ENCODE measurements at places on chromosomes 11 and 22.

GRCh38 chr11:74951226-74951625, 2.2 kb downstream of the SPCS2 start:
- no peak for DNase-seq

- no peak for DNase-seq
These were observed 114.0 kb downstream of the ABTB2 start for GRCh38 chr11:34243600-34244464.

DNA sequence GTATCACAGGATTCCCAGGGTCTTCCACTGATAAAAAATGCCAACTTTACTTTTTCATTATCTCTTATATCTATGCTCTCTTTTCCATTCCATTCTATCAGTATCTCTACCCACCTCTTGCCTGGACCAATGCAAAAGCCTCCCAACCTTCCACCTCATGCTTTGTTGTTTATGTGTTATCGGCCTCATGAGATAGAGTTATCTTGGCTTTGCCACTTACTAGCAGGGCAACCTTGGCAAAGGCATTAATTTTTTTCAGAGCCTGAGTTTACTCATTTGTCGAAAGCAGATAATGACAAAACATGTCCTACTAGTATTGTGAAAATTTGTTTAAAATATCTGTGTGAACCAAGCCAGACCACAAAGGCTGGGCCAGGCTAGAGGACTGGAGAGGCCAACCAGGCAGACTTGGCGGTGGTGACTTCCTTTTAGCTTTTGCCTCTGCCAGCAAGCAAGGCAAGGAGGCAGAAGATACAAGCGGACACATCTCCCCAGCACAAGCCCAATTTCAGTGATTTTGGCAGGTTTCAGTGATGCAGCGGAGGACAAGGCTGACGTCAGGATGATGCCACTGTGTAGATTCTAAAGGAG, 106.9 kb downstream of the ADAMTS15 start:
- DNase-seq, result no peak

GRCh38 chr11:73380331-73380730, 4.1 kb downstream of the RELT start:
- no peak for DNase-seq

GRCh38 chr11:126719740-126720139, 280.8 kb downstream of the KIRREL3 start:
- no peak for DNase-seq

DNA sequence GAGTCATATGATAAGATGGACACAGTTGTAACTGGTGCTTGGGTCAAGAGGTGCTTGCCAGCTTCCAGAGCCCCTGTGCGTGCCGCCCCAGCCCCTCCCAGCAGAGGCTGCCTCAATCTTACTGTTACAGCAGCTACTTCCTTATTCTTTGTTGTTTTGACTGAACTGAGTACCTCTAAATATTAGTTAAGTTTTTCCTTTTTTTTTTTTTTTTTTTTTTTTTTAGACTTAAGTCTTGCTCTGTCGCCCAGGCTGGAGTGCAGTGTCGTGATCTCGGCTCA, 8.8 kb downstream of the ZBED4 start:
- DNase-seq, result no peak

Measured in keratinocyte (primary cell).